GM04503 (cell line): ENCODE measurements at places on chromosomes 6 and 20.

DNA sequence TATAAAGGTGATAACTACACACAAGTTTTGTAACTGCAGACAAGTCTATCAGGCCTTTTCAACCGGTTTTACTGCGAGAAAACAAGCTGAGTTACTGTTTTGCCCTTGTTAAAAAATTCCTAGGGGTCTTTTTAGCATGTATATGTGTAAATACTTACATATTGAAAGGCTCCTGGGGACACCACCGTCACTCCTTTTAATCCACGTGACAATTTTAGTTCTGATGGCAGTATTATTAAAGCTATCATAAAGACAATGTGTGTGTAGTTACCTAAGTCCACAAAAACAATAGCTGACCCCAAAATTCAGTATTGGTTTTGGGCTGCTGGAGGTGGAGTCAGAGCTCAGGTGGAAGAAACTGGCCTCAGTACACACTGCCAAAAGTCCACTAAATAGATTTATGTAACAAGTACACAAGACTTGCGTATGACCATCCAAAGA is 41.3 kb upstream of the HFE start:
- DNase-seq = no peak

GRCh38 chr20:44433751-44434538 is 41.7 kb upstream of the TTPAL start:
- DNase-seq = no peak

GRCh38 chr6:68046302-68046701 is 588.8 kb upstream of the ADGRB3 start:
- no peak for DNase-seq

DNA sequence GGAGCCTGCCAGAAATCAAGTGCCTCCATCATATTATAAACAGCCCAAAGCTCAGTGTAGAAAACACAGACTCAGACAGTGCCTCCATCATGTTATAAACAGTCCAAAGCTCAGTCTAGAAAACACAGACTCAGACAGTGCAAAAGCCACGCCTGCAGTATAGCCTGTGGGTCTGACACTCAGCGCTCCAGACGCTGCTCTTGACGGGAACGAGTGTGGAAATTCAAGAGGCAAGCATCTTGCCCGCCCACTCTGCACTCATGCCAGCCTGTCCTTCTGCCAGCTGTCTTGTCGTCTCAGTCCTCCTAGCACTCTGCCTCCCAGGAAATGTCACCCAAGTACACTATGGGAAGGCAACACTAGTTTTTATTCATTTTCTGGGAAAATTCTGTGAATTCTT is 274.2 kb upstream of the CDH4 start:
- no peak for DNase-seq

GRCh38 chr20:12883507-12883885 is 125.3 kb upstream of the SPTLC3 start:
- no peak for DNase-seq

DNA sequence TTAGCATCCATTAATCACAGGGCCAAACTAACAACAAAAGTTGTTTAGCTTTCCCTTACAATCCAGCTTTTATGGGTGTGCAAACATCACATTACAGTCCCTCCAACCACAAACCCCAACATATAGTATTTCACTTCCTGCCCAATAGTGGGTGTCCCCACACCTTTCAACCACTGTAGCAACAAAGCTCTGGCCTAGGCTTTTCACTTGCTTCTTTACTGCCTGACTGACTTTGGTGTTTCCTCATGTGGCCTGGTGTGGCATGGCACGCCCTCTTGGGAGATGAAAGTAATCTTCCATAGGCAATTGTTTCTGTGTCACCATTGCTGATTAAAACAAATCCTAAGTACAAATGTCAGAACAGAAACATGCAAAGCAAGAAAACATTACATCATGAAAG is 46.3 kb downstream of the MCM8 start:
- no peak for DNase-seq

- no peak for DNase-seq
Measured at GRCh38 chr20:18313411-18313810, 25.1 kb downstream of the ZNF133 start.

- no peak for DNase-seq
Measured at GRCh38 chr6:118788702-118789101, 105.2 kb upstream of the ASF1A start.

DNA sequence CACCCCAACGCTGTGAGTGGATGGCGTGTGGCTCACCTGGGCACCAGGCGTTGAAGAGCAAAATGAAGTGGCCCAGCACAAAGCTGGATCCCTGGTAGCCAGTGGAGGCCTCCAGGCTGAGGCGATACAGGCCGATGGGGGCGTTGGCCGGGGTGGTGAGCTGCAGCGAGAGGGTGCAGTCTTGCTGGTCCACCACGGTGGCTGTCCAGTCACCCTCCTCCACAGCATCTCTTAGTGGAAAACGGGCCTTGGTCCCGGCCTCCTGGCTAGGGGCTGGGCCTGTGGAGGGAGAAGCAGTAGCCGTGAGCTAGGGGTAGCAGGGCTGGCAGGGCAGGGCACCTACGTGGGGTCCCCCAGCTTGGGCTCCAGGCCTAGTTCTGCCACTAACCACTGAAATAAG is 9.3 kb downstream of the TGM2 start:
- no peak for DNase-seq

DNA sequence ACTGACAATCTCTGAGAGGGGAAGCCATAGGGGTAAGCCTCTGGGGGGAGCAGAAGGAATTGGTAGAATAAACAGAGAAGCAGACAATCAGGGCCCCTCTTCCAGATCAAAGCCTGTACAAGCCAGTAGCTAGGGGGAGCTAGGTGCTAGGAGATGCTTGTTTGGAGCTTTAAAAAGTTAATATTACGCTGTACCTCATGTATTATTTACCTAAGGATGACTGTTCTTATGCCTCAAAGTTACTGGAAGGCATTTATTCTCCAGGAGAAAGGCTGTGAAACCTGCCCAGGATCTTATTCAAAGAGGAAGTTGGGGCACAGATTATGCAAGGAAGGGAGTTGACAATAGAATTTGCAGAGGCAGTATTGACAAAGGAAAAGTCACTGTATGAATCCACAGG is 111.8 kb upstream of the SLC35F1 start:
- DNase-seq = no peak

DNA sequence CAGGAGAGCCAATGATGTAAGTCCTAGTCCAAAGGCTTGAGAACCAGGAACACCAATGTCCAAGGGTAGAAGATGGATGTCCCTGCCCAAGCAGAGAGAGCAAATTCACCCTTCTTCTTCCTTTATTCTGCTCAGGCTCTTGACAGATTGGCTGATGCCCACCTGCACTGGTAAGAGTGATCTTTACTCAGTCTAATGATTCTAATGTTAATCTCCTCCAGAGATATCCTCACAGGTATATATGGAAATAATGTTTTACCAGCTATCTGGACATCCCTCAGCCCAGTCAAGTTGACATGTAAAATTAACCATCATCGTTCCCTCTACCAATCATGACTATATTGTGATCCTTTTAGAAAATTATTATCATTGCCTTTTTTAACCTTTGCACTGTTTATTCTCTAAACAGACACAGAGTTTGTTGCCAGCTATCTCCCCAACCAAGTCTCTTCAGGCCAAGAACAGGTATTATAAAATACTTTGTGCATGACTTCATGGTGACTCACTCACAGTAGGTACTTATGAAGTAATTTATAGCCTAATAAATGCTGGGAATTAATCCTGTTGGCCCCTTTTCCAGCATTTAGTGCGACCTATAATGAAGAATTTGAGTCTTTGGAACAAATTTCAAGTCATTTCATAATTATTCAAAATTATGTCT is 26.2 kb upstream of the TSHZ2 start:
- no peak for DNase-seq

DNA sequence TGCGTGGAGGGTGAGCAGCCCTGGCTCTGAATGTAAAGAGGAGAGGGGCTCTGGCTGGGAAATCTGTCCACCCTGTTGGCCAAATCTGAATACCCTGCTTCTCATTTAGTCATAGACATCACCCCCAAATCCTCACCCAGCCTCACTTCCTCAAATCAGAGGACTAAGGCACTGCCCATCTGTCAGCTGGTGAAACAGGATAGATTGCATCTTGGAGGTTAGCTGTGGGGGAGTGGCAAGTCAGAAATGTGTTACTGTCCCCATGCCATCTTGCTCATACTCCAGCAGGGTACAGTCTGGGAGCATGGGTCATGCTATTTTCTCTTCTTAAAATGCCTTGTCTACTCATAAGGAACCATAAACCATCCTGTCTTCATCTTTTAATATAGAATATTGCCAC is 9.5 kb upstream of the DTNBP1 start:
- no peak for DNase-seq

GRCh38 chr6:73669005-73669404 is 15.2 kb upstream of the SLC17A5 start:
- no peak for DNase-seq

- no peak for DNase-seq
Measured at GRCh38 chr6:161607696-161608297, 333.9 kb upstream of the AGPAT4 start.

DNA sequence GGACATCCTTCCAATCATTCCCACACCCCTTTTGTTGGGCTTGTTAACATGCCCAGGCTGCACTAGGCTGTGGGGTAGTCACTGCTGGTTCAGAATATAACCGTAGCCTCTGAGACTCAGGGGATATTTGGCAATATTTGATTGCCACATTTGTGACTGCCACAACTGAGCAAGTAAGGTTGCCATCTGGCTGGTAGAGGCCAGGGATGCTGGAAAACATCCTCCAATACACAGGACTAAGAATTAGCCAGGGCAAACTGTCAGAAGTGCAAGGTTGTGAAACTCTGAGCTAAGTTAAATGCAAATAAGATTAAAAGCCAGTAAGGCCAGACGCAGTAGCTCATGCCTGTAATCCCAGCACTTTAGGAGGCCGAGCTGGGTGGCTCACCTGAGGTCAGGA is 112.0 kb downstream of the ZMYND8 start:
- DNase-seq = no peak

- DNase-seq = no peak
Measured at GRCh38 chr6:157978021-157978783, 3.5 kb upstream of the SYNJ2 start.

DNA sequence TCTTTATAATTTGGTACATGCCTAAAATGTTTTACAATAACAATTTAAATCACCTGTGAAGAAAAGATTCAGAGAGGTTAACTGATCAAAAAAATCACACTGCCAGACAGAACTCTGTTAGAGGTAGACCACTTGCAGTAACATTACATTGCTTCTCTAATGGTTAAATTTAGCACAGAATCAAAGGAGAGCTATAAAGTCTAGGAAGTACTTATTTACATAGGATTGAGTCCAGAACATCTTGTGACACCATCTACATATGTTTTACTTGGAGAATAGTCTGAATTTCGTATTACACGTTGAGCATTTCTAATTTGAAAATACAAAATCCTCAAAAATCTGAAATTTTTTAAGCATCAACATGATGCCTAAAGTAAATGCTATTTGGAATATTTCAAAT is 17.2 kb upstream of the TBC1D20 start:
- no peak for DNase-seq

DNA sequence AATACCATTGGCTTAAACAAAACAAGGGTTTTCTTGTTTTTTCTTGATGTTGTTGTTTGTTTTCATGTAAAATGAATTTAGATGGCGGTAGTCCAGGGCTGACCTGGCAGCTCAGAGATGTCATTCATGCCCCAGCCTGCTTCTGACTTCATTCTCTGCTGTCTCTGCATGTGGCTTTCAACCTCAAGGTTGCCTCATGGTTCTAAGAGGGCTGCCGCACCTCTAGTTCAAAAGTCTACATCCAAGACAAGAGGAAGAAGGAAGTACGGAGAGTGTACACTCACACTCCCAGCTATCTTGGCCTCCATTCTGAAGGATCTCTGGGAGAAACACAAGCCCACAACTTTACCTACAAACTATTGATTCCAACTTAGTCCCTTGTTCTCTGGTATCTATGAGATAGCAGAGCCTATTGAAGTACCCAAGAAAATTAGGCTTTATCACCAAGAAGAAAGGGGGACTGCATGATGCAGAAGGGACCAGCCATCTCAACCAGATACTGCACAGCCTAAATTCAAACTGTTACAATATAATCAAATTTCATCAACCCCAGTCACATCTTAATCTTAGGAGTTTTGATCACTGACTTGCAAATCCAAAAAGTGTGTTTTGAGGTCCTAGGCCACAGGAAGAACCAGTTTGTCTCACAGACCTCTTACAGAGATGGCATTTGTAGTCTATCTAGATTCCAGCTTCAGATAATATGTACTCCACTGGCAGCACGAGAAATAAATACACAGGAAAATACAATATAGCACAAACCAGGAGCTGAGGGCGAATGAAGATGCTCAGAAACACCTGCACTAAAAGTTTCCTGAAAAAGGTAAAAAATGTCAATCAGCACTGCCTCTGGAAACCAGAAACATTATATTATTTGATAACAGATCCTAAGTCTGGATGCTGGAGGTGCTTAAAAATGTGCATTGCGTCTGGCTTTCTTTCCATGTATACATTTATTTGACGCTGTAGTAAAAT is 866 bp upstream of the BTN3A3 start:
- DNase-seq = no peak

DNA sequence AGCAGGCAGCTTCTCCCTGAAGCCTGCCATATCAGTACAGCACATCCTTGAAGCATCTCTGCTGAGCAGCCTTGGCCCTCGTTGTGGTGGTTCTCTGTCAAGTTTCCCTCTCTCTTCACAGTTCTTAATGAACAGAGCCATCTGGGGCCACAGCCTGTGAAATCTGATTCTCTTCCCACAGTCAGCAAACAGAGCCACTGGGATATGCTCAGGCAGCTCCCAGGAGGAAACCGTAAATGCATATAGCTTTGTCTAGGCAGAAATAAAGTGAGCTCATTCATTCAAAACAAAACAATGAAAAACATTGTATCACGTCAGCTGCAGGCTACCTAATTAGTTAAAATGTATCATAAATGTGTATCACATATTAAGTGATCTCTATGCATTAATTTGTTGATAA is 80.3 kb downstream of the TBC1D7 start:
- no peak for DNase-seq

DNA sequence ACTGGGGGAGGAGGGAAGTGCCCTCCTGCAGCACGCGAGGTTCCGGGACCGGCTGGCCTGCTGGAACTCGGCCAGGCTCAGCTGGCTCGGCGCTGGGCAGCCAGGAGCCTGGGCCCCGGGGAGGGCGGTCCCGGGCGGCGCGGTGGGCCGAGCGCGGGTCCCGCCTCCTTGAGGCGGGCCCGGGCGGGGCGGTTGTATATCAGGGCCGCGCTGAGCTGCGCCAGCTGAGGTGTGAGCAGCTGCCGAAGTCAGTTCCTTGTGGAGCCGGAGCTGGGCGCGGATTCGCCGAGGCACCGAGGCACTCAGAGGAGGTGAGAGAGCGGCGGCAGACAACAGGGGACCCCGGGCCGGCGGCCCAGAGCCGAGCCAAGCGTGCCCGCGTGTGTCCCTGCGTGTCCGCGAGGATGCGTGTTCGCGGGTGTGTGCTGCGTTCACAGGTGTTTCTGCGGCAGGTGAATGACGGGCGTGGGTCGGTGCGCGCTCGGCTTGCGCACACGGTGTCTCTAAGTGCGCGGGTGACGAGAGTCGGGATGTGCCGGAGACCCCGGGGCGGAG is at the start of gene CDKN1A:
Gene CDKN1A (plus strand): TSS at position 227 of the 555 bp plus-strand sequence. CDS start 5,388 bp downstream, outside the sequence.
- peak; percentile 79 for DNase-seq

- no peak for DNase-seq
Measured at GRCh38 chr6:20540683-20541082, 6.4 kb downstream of the CDKAL1 start.

GRCh38 chr6:27672113-27672799 is 199.4 kb upstream of the ZNF184 start:
- DNase-seq = no peak

GRCh38 chr6:154402081-154402780 is 45.6 kb upstream of the IPCEF1 start:
- no peak for DNase-seq

GRCh38 chr6:155406801-155407200 is 48.8 kb downstream of the NOX3 start:
- no peak for DNase-seq
